Nasal cavity respiratory epithelium epithelial cell of viscerocranial mucosa (primary cell): ENCODE measurements at places on chromosomes 6 and 20. TPM values are rescaled to one million over a fixed set of nuclear protein-coding genes. Genes with fewer than 3 reads are reported as not detected.

Gene SLC26A8
- total RNA-seq = not detected in 2 replicates

Gene HLA-DOB
- total RNA-seq = 1.0 and 1.1 TPM in 2 replicates

Gene TGM2
- total RNA-seq = 0.68 and 24.8 TPM in 2 replicates

Gene OSBPL2
- total RNA-seq = 48.9 and 67.8 TPM in 2 replicates

Gene EBF4
- total RNA-seq = 1.0 and 2.6 TPM in 2 replicates
